ENCODE measurements at places on chromosomes 7 and 10.

DNA sequence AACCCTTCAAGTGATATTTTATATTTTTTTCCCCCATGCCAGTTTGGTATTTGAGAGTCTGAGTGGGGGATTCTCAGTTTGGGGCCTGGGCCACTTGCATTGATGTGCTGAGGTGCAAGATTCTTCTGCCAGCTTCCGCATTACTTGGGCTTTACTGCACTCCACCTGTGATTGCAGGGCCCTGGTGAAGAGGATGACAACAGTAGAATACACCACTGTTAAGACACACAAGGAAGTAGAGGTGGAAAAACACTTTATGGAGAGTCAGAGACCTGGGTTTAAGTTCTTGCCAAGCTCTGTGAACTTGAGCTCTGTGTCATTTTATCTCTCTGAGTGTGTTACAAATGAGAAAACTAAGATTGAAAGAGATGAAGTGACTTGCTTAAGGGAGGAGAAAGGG lies 209.4 kb downstream of the LRMDA start:
- DNase-seq, result no peak

DNA sequence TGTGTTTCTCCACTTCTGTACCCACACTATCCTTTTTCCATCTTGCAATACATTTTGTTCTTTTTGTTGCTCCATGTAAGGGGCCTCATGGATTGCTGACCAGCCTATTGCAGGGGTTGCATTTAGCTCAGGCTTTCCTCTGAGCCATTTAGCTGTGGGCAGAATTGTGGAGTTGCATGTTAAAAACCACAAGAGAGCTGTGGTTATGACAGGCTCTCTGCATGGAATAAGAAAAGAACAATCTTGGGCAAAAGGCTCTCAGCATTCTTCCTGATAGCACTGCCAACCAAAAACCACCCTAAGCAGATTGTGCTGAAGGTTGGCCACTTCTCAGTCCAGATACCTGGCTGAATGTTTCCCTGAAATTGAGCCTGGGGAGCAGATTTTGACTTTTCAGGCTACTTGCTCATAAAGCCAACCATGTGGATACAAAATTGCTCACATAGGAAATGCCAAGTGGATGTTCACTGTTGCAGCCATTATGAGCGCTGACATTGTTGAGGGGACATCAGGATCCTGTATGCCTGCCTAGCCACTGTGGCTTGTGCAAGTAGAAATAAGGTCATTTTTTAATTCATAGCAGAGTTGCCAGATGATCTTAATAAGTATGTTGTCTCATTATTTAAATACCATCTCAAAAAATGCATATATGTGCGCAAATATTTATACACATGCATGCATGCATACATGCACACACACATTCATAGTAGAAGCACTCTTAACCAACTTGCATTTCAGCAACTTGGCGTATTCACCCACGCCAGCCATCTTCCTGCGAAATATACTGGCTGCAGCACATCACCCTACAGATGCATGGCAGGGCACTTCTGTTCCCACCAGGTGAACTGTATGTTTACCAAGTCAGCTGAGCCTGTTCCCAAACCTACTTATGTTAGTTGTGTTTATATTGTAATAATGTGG lies 695.4 kb downstream of the LRMDA start:
- DNase-seq, result no peak

- DNase-seq, result no peak
Measured at GRCh38 chr7:45434167-45434784, 139.9 kb upstream of the ADCY1 start.

DNA sequence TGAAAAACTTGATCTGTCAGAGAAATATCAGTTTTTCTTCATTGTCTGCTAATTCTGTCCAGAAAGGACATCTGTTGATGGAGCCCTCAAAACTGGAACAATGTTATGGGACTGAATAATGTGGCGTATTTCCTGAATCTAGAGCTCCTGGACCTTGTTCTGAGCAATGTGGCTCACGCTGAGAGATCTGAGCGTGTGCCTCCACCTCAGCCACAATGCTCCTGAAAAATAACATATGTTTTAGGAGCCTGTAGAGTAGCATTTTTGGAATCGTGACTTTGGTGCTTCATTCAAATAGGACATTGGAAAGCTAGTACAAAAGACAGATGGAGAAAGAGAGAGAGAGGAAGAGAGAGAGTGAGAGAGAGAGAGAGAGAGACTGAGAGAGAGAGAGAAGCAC lies 110.3 kb downstream of the BMPER start:
- no peak for DNase-seq

DNA sequence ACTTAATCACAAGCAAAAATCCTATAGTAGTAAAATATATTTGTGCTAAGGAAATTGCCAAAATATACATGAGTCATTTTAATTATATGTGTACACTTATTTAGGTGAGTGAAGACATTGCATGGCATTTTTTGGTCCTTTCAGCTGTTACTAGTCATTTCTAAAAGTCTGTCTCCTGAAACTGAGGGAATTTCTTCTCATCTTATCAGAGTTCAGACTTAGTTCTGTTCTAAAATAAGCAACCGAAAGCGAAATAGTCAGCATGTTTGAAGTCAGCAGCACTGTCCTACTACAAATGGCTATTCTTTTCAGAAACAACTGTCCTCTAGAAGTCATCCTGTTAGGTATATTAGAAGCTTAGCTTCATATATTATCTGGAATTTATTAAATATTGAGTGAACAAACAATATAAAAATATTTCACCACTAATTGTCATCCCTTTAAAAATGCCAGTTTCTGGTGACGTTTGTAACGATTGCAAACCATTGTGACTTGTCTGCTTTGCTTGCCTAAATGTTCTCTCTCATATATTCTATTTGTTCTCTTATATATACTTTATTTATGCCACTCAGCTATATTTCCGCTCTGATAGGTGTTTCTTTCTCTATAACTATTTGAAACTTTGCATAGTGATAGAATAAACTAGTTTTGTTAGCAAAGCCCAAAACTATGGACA lies 227.4 kb upstream of the KAT6B start:
- no peak for DNase-seq

GRCh38 chr7:3370068-3370830 lies 69.2 kb downstream of the SDK1 start:
- no peak for DNase-seq

Measured in stimulated activated CD8-positive, alpha-beta memory T cell treated with anti-CD3 and anti-CD28 coated beads, Interleukin-15, amount 100 ng/mL, for 1 hour (primary cell).